ENCODE measurements at places on chromosomes 3 and 15.

DNA sequence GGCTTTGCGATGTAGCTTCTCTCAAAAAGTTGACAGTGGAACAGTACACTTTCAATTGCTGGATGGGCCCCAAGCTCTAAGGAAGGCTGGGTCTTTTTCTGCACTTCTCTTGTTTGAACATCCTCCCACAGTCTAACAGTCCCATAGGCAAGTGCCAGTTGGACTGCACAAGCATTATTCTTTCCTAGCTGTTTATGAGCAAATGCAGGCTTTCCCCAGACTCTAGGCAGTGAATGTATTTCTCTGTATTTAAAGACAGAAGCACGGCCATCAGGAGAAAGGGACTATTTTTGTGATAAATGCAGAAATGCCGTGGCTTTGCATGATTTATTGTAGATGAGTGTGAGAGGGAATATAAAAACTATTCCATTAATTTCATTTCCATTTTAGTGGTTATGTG, 539.3 kb upstream of the LMCD1 start:
- no peak for DNase-seq

GRCh38 chr15:75672646-75673425, 25.1 kb downstream of the SNX33 start:
- no peak for DNase-seq

DNA sequence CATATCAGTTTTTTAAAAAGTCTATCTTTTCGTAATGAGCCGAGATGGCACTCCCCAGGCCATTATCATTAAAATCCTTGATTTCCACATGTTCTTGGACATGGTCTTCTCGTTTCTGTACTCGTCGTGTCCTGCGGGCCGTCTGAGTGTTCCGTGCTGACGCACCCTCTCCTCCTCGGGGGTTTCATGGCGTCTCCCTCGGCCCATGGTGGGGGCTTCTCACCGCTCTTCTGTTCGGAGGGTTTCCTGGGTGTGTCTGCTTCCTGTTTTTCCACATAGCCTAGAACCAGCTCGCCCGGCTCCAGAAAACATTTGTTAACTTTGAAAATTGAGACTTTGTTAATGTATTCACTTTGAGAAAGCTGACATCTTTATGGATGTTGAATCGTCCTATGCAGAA, 92.7 kb downstream of the VGLL4 start:
- no peak for DNase-seq

- DNase-seq, result no peak
These were observed 71.8 kb upstream of the STRIT1 start for GRCh38 chr3:155365178-155365783.
